ENCODE measurements at places on chromosomes 4 and X.
A peak's percentile ranks its signal among the peaks of the same experiment; 100 is the strongest.

GRCh38 chrX:34144246-34144645, 12.1 kb upstream of the FAM47A start:
- DNase-seq = no peak

DNA sequence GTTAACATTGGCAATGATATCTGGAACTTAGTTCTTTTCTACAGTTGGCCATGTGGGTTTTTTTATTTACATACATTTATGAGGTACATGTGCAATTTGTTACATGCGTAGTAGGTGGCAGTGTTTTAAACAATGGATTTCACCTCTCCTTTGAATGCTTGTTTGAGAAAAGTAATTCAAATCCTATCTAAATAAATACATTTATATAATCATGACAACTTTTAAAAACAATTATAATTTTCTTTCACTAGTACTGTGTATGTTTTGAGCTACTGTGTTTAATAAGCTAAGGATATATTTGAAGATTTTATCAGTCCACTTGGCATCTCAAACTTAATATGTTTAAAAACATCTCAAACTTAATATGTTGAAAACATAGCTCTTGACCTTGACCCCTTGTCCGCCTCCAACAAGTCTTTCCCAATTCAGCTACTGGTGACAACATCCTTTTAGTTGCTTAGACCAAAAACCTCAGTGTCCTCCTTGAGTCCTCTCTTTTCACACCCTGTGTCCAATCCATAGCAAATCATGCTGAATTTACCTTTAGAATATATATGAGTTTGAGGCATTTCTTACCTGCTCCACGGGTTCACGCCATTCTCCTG, 14.5 kb downstream of the GUCY1B1 start:
- DNase-seq = no peak

DNA sequence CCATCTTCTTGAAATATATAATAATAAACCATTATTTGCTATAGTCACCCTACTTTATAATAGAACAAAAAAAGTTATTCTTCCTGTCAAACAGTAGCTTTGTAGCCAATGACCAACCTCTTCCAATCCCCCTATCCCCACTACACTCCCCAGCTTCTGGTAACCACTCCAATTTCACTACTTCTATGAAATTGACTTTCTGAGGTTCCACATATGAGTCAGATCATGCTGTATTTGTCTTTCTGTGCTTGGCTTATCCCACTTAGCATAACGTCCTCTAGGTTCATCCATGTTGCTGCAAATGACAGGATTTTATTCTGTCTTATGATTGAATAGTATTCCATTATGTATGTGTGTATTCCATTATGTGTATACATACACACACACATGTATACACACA, 809.7 kb upstream of the NDST4 start:
- DNase-seq = no peak

DNA sequence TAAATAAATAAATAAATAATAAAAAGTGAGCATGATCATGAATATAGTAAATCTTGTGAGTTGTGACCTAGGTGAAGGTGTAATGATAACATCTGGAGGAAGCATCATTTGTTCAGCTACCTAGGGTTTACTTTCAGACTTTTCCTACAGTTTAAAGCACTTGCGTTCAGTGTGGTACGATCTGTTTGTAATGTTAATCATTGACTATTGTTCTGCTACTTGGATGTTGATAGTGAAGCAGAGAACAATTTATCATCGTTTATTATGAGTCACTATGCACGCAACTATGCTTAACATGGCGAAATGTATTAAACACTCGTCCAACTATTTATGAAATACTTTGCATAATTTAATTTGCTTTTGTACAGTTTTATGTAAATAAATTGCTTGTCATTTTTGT, 426.2 kb downstream of the PCDH7 start:
- no peak for DNase-seq

DNA sequence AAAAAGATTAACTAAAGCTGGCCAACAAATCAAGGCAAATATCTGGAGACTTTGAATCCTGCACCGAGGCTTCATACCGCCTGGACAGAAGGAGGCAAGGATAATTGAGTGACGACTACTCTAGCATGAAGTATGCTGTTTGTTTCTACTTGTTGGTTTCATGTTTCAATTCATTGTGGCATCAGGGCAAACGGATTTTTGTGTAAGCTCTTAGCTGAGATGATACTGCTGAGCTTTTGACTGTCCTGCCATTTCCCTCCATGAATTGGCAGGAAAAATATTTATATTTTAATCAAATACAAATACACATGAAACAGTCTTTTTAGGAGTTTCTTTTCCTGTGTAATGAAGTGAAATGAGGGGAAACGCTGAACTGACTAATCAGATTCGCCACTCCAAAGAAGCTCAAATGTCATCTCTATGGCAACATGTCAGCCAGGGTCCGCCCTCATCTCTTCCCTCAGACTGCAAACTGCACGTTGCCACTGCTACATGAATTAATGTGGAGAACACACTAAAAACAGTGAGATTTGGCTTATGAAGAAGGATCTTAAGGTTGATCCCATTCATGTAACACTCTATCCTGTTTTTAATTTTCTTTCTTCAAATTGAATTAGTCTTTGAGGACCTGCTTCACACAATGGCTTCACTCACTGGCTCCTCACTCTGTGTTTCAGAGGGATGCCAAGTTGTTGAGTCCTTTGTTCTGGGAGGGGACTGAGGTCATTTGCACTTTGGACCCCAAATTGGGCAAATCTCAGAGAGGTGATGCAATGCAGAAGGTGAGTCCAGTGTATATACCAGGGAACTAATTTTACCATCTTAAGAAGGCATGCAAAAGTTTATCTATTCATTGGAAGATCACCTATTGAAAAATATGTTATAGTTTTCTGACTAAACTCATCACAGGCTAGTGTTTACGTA, 149.6 kb upstream of the MID1 start:
- DNase-seq = peak; percentile 37

GRCh38 chr4:89616382-89616781, 220.6 kb downstream of the SNCA start:
- DNase-seq = no peak

DNA sequence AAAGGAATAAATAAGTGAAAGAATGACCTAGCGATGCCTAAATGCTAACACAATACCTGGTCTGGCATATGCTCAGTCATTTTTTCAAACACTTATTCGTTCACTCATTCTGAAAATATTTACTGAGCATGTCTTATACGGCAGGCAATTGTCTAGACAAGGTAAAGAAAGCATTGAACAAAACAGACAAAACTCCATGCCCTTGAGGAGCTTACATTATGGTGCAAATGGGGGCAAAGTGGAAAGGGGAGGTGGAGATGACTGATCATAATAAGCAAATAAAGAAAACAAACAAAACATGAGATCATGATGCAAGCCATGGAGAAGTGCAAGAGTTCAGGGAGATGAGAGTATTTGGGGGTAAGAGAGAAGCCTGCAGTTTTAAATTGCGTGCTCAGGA, 334.6 kb upstream of the PPARGC1A start:
- DNase-seq = no peak

DNA sequence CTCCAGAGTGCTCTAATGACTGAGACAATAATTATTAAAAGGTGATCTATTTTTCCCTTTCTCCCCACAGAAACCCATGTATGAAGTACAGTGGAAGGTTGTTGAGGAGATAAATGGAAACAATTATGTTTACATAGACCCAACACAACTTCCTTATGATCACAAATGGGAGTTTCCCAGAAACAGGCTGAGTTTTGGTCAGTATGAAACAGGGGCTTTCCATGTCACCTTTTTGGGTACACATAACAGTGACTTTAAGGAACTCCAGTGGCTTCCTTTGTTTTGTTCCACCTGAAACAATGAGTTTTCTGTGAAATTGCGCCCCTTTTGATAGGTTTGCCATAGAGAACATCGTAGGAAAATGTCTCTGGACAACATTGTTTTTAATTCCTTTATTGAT, 69.6 kb downstream of the KIT start:
- DNase-seq = no peak

GRCh38 chrX:143580266-143580665, 55.6 kb downstream of the SLITRK4 start:
- DNase-seq = no peak

DNA sequence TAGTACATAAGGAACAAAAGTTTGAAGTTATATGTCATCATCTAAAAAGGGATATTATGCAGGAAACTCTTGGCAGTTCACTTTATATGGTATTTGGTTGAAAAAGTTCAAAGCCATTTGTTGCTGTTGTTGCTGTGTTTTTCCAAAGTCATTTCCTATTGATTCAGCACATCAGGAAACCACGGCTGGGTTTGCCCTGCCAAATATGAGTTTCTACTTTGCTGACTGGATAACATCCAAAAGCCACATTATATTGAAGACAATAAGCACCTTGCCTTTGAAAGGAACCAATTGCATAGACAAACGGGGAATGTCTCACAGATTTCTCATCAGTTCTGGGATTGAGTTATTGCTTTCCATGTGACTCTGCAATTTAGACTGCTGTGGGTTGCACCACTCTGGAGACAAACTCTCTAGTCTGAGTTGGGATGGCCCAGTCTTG, 206.1 kb downstream of the SLC39A8 start:
- peak; percentile 26 for DNase-seq

GRCh38 chrX:123731987-123732669, 724 bp downstream of the THOC2 start:
- DNase-seq = peak; percentile 40

DNA sequence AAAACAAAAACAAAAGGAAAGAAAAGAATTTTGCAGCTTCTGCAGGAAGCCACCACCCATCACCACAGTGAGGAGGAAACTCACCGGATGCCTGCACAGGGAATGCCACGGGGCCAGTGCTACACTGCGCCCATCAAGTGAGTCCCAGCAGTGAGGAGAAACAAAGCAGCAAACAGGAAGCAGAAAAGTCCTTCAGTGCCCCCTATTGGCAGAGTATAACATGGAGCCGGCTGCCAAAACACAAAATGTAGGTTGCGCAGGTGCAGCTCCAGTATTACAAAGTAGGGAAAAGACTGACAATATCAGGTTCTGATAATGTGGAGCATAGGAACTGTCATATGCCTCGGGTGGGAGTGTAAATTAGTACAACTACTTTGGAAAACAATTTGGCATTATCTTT, 23.3 kb upstream of the SCML2 start:
- DNase-seq = peak; percentile 35

GRCh38 chr4:41429280-41429669, 108.7 kb upstream of the LIMCH1 start:
- DNase-seq = no peak

GRCh38 chr4:82588771-82589270, 27.0 kb upstream of the TMEM150C start:
- no peak for DNase-seq

DNA sequence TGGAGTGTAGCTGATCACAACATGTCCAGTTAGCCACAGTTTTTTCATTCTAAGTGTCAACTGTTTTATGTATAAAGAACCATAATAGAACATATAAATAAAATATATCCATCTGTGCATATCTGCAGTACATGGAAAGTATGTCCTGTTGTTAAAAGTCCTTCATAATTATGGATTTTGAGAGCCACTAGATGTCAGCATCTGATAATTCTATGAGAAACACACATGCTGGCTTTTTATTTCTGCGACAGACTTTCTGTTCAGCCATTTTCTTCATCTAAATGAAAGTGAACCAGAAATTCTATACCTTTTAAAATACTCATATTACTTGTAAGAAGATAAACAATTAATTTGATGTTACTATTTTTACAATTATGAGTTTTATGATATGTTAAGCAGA, 251.5 kb downstream of the GPM6A start:
- DNase-seq = peak; percentile 16

- peak; percentile 3 for DNase-seq
Observed at GRCh38 chr4:1459722-1460511, 53.7 kb upstream of the NKX1-1 start.

DNA sequence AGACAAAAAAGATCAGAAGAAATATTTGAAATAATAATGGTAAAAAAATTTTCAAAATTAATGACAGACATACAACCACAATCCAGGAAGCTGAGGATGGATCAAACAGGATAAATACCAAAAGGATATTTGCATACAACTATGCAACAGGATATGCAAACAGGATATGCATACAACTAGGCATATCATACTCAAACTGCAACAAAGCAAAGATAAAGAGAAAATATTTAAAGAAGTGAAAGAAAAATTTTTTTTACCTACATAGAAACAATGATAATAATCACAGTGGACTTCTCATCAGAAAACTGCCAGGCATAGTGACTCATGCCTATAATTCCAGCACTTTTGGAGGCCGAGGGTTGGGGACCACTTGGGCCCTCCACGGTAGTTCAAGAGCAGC, 11.3 kb upstream of the DHX15 start:
- DNase-seq = no peak

DNA sequence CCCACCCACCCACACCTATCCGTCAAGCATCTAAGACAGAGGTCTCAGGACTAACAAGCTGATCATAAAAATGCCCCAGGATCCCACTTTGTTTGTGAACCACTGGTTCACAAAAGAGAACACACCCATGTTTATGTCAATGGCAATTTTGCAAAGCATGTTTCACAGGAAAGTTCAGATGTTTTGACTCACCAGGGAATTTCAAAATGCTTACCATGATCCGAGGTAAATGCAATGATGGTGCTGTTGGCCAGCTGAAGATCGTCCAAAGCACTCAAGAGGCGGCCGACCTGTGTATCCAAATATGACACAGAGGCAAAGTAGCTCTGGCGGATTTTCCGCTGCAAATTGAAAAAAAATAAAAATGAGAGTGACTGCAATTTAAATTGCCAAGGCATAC, 15.0 kb downstream of the IDS start:
- no peak for DNase-seq

DNA sequence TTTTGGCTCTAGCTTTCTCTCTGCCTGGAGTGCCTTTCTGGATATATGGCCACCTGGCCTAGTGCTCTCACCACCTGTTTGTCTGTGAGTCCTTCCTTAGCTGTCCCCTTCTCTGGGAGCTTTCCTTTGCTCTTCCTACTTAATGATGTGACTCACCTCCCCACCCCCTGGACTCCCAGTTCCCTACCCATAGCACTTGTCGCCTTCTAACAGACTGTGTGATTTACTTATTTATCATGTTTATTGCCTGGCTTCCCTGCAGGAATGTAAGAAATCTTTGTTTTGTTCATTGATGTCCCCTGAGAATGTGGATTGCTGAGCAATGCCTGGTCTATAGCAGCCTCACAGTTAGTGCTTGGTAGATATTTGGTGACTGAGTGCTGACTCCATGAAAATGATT, 18.9 kb downstream of the ADD1 start:
- DNase-seq = peak; percentile 59

- DNase-seq = no peak
Observed at GRCh38 chr4:70996018-70996360, 2.5 kb downstream of the DCK start.

- DNase-seq = no peak
Observed at GRCh38 chrX:20320461-20321159, 53.9 kb upstream of the RPS6KA3 start.

GRCh38 chrX:24498181-24498580, 33.1 kb downstream of the PDK3 start:
- DNase-seq = no peak

GRCh38 chr4:165440415-165441158, 61.8 kb downstream of the CPE start:
- no peak for DNase-seq

- no peak for DNase-seq
Observed at GRCh38 chr4:68249434-68249833, 3.9 kb upstream of the TMPRSS11B start.

GRCh38 chr4:109214622-109215301, 87.7 kb downstream of the COL25A1 start:
- DNase-seq = no peak
